ENCODE measurements at places on chromosomes 5 and 9.

- peak; percentile 50 for DNase-seq
Measured at GRCh38 chr9:34457266-34458012, 931 bp downstream of the FAM219A start.

- no peak for DNase-seq
Measured at GRCh38 chr5:36734422-36734821, 128.0 kb downstream of the SLC1A3 start.

- no peak for DNase-seq
Measured at GRCh38 chr5:135452321-135453030, at the start of gene TIFAB. Gene TIFAB, minus strand, starts transcription at chr5:135452351. Its CDS starts 2,412 bp downstream, at chr5:135449939.

- no peak for DNase-seq
Measured at GRCh38 chr9:96478829-96479371, 28.9 kb downstream of the HABP4 start.

DNA sequence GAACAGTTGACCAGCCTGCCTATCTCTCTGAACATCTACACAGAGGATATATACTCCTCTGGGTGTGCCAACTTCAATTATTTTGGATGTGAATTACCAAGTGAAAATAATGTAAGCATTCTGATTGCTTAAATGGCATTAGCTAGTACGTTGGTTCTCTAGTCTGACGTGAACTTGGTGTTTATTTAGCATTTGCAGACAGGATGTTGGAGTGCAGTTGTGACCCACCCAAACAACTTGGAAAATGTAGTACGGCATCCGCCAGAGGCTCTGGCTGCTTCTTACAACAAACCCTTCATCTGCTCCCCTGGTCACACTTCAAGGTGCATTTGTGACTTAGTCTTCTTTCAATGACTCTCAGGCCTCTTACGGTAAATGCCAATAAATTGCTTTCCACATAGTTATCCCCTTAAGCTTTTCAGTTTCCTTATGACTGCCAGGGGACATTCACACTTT lies 616.6 kb downstream of the PDE4D start:
- DNase-seq, result no peak

- DNase-seq, result no peak
Measured at GRCh38 chr5:100595152-100595811, 60.1 kb downstream of the FAM174A start.

DNA sequence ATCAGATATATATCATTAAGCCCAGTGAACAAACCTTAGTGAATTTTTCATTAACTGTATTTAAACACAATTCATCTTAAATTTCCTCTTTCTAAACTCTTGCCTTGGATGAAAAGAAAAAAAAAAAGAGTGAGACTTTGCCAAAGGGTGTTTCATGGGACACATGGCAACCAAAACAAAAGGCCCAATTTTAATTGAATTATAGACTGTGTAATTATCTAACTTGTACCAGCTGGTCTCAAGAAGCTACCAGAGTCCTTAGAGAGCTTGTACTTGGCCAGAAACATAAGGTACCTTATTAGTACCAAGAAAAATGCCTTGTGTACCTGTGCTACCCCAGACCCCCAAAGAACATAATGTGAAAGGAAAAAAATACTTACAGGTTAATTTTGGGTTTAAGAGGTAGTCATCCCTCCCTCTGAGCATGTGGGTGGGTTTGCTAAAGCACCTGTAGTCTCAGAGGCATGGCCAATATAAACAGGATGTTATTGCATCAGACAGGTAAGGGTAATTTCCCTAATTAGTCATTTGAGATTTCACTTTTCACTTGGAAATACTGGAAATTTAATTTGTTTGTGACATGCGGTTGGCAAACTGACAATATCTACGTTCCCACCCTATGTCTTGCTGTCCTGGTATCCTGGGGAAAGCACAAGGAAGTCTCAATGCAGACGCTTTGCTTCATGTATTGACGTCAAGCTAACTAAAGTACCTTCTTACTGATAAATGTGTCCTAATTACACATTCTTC lies 90.1 kb downstream of the SNCAIP start:
- no peak for DNase-seq

- peak; percentile 13 for DNase-seq
Measured at GRCh38 chr5:40486437-40487275, 193.1 kb upstream of the PTGER4 start.

- DNase-seq, result no peak
Measured at GRCh38 chr5:30850866-30851265, 342.6 kb upstream of the CDH6 start.

DNA sequence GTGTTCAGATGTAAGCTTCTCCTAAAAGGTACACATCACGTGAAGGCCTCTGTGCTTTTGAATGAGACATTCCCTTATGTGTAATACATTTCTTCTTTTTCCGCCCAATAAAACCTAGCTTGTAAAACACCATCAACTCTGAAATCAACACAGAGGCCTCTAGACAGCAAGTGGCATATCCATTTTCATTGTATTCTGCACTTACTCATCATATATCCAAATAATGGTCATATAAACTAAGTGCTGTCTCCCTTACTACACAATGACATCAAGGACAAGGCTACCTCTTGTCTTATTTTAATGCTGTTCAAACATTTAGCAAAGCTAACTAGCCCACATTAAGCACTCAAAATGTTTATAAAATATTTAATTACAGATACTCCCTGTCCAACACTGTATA lies 108.5 kb downstream of the ELAVL2 start:
- no peak for DNase-seq

DNA sequence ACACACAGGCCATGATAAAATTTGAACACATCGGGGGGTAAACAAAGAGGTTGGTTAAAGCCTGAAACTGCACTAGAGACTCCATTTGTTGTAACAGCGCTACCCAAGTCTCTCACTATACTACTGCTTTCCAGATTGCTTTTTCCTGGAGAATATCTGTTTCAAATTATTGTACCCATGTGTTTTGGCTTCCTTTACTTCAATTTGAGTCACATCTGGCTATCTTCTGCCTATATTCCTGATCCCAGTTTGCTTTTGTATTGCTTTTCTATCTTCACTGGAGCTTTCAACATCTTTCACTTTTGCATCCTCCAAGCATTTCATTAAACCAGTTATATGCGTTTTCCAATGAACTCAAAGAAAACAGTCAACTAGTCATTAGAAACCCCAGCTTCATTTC lies 404.7 kb downstream of the MLLT3 start:
- DNase-seq, result no peak

DNA sequence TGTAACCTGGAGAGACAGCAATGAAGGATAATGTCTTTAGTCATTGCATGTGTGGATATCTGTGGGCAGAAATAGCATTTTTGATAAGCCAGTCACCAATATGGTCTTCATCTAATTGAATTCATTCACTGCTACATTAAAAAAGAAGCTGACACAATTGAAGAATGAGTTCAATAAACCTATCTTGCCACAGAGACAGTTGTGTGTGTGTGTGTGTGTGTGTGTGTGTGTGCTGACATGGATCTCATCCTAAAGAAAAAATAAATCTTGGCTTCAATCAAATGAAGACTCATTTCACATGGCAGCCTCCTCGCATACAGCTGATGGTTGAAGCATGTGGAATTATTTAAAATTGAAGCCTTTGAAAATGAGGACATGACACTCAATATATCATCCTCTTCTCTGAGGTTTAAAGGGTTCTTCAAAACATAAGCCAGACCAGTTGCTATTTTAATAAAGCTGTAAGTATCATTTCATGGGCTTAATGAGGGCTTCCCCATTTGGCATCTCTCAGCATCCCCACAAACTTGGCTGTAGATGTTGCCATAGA lies 118.5 kb upstream of the PTPN3 start:
- no peak for DNase-seq

- DNase-seq, result no peak
Measured at GRCh38 chr9:89745601-89746376, 141.0 kb downstream of the GADD45G start.

- DNase-seq, result no peak
Measured at GRCh38 chr5:173864126-173865050, 23.8 kb upstream of the CPEB4 start.

DNA sequence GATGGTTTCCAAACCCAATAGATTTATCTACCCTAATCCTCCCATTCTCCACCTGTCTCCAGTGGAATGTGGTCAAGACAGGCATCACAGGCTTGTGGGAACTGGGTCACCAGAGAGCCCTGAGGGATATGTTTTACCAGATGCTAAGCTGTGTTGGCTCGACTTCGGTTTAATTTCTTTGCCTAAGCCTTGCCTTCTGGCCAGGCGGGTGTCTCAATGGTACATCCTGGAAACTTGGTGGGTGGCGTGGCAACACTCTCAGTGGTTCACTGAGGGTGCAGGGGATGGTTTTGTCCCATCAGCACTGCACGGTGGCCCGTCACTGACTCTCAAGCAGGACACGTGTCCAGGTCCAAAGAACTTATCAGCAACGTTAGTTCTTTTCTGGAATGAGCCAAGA lies 192.2 kb downstream of the TENT4A start:
- DNase-seq, result no peak

GRCh38 chr5:81893961-81894360 lies 77.9 kb upstream of the ATG10 start:
- DNase-seq, result no peak

DNA sequence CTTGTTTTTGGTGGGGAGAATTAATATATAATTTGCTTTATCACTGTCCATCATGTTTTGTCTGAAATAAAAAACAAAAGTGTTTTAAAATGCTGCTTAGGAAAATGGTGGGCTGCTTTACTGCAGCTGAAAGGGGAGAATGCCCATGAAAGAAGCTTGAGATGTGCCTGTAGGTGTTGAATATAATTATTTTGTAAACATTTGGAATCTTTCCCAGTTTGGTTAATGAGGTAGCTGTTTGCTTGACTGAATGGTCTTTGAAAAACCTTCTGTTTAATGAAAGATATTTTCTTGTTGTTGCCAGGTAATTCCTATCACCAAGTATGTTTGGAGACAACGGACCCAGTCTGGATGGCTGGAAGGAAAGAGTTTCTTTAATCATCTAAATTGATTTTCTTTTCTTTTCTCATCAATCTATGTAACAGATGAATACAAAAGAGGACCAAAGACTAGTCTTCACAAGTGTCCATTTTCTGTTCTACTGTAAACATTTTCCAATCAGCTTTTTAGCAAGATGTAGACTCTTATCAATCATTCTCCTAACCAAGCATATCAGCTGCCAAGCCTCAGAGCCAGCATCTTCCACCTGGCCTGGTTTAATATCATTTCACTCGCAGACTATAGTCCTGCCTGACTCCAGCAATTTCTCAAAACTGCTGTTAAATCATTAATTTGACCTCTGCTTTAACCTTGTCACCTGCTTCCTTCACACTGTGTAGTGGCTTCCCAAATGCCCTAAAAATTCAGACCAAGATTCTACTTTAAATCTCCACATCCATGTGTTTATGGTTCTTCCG lies 441.2 kb upstream of the CHD1 start:
- no peak for DNase-seq
